ENCODE measurements at places on chromosomes 6 and 20.

GRCh38 chr20:62446888-62447869 is 19.8 kb upstream of the RBBP8NL start:
- DNase-seq: no peak

GRCh38 chr20:17972121-17972520 is 3.3 kb downstream of the MGME1 start:
- no peak for DNase-seq

DNA sequence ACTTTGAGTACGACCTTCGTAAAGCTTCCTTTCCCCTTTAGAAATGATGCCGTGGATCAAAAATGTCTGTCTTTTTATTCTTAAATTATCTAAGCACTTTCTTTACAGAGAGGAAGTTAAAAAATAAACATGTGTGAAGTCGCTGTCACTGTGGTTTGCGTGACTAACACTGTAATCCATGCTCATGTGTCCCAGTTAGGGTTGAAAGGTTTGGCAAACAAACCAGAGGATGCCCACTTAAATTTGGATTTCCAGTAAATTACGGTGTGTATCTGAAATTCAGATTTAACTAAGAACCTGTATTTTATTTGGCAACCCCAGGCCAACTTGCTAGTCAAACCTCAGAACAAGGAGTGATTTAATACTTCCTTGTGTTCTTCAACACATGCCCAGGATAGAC is 21.1 kb downstream of the HLA-DRB1 start:
- no peak for DNase-seq

- DNase-seq: no peak
Observed at GRCh38 chr6:130577178-130577919, 211.5 kb downstream of the TMEM200A start.

DNA sequence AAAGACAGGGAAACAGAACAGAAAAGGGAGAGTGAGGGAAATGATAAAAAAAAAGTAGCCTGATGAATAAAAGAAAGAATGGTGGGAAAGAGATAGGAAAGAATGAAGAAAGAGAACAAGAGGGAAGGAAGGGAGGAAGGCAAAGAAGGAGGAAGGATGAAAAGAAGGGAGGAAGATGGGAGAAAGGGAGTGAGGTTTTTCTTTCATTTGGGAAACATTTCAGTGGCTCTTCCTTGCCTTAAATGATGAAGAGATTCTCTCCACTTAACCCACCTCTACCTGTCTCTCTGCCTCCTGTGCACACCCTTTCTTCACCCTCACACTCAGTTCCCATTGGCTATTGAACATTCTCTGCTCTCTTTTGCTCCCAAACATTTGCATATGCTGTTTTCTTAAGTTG is 222.1 kb upstream of the DEFB112 start:
- no peak for DNase-seq

- no peak for DNase-seq
Observed at GRCh38 chr6:157513004-157513603, 132.1 kb downstream of the ZDHHC14 start.
